ENCODE measurements at places on chromosomes 13 and 19.

DNA sequence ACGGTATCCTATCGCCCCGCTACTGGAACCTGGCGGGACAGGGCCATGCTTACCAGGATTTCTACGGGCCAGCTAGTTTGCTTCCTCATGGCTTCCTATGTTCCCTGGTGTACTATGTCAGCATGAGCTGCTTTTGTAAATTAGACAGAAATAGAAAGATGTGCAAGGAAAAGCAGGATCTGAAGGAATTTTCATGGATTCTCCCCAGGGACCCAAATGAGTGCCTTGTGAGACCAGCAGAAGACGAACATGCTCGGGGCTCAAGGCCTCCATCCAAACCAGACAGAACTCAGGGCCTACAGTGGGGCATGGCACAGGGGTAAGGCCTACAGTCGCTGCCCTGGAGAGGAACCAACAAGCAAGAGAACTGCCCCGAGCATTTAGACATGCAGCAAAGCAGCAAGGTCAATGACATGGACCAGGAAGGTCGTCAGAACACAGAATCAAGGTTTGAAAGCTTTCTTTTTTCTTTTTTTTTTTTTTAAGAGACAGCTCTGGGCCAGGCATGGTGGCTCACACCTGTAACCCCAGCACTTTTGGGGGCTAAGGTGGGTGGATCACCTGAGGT, 17.3 kb downstream of the EPS15L1 start:
- DNase-seq = no peak

GRCh38 chr19:47433121-47433520, 13.8 kb upstream of the MEIS3 start:
- no peak for DNase-seq

- DNase-seq = no peak
These were observed 322.9 kb downstream of the GPC6 start for GRCh38 chr13:93549326-93550005.

GRCh38 chr13:23766939-23767338, 122.3 kb downstream of the MIPEP start:
- DNase-seq = no peak

DNA sequence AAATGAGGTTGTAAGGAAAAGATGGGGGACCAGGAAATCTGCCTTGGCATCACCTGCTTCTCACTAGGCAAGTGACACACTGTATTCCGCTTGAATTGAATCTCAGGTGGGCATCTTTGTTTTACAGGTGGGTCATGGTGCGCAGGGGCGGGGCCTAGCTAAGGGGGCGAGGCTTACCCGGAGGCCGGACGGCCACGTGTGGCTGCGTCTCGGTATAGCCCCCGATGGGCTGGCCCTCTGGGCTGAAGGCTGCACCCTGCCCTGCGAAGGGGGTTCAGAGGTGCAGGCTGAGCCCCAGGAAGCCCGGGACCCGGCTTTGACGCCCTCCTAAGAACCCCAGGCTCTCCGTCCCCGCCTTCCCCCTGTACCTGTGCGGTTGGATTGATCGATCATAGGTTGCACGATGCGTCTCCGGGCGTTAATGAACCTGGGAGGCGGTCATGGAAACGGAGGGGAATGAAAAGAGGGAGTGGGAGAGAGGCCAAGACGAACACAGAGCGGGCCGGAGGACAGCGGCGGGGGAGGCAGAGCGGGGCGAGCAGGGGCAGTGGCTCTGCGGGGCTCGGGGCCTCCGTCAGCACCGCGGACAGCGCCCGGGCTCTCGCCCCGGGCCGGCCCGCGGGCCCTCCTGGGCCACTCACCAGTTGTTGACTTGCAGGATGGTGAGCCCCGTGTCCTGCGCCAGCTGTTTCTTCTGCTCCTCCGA, 12.5 kb downstream of the MEIS3 start:
- peak; percentile 36 for DNase-seq

DNA sequence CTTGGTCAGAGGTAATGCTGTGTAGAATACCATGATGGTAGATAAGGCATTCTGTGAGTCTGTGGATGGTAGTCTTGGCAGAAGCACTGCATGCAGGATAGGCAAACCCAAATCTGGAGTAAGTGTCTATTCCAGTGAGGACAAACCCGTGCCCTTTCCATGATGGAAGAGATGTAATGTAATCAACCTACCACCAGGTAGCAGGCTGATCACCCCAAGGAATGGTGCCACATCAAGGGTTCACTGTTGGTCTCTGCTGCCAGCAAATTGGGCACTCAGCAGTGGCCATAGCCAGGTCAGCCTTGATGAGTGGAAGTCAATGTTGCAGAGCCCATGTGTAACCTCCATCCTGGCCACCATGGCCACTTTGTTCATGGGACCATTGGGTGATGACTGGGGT, 155.0 kb downstream of the RAP2A start:
- DNase-seq = no peak

- no peak for DNase-seq
These were observed 548.7 kb downstream of the PCDH9 start for GRCh38 chr13:66681403-66681802.

- DNase-seq = no peak
These were observed 70.7 kb upstream of the GTF3A start for GRCh38 chr13:27353708-27354107.

DNA sequence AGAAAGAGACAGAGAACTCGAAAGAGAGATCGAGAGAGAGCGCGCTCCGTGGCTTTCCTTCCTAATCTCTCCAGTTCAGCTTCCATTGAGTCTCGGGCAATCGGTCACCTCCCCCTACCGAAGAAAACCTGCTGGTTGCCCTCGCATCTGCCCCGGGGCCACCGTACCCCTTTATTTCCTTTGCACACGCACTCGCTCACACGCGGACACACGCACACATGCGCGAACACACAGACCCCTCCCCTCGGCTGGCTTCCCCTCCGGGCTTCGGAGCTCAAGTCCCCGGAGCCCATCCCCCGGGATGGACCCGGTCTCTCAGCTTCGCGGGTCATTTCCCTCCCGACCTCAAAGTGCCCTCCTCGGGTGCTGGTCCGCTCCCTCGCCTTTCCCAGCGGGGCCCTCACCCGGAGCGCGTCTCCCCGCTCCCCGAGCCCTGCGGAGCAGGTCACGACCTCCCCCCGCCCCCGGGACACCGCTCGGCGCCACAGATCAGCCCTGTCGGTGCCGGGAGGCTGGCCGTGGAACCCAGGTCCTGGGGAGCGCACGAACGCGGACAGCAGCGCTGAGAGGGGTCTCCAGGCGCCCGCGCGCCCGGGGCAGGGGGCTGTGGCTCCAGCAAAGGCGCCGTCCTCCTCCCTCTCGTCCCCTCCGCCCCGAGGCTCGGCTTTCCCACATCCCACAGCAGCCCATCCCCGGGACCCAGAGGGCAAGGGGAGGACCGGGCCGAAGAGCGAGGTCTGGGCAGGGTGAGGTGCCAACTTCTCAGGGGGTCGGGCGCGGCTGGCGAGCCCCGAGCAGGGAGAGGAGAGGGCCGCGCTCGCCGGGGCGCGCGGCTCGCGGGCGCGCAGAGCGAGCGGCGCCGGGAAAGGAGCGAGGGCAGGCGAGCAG, 1.8 kb downstream of the DACH1 start:
- peak; percentile 70 for DNase-seq

Data from NCI-H748 treated with DMSO at 0.1 percent for 48 hours (cell line).